ENCODE measurements at places on chromosomes 11 and 22. TPM values are rescaled to one million over a fixed set of nuclear protein-coding genes. Genes with fewer than 3 reads are reported as not detected.
A peak's percentile ranks its signal among the peaks of the same experiment; 100 is the strongest.

- no peaks in the 10 kb centered on the region for H3K36me3 ChIP-seq
- no peak for DNase-seq
- H3K4me1 ChIP-seq, result no peaks in the 10 kb centered on the region
These were observed 39.9 kb downstream of the MYEOV start for GRCh38 chr11:69333879-69334278.

DNA sequence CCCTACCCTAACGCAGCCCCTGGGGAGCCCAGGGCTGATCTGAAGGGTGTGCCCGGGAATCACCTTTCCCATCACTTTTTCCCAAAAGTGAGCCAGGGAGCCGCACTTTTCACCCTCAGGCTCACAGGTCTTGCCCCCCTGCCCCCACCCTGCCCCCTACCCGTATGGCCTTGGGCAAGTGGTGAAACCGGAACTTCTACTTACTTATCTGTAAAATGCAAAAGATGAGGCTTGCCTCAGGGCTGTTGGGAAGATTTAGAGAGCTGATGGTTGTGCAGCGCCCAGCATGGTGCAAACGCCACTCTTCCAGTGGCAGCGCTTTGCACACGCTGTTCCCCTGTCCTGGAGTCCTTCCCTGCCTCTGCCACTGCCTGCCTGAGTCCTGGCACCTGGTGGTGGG is 8.0 kb downstream of the SYT12 start:
- H3K27me3 ChIP-seq, result no peaks in the 10 kb centered on the region
- peaks cover 2% of the 10 kb centered on the region for H3K4me1 ChIP-seq
- DNase-seq, result no peak
- no peak overlapping the region for H3K27ac ChIP-seq

DNA sequence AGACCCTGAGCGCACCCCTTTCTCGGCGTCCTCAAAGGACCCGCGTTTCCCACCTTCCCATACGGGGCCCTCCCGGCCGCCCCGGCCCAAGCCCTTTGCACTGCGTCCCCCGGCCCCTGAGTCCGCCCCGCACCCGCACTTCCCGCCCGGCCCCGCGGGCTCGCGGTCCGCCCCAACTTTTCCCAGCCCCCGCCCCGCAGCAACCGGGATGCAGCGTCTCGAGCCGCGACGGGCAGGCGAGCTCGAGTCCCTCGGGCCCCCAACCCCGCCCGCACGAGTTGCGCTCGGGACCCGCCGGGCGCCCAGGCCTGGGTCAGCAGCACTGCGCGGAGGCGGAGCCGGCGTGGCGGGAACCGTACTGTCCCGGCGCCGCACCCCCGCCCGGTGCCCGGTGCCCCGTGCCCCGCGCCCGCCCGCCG is 371 bp downstream of the SMCO4 start:
- H3K4me3 ChIP-seq, result peak overlapping the region; percentile 68
- no peaks in the 10 kb centered on the region for H3K36me3 ChIP-seq
- DNase-seq, result peak; percentile 69
- H3K27me3 ChIP-seq, result no peaks in the 10 kb centered on the region

DNA sequence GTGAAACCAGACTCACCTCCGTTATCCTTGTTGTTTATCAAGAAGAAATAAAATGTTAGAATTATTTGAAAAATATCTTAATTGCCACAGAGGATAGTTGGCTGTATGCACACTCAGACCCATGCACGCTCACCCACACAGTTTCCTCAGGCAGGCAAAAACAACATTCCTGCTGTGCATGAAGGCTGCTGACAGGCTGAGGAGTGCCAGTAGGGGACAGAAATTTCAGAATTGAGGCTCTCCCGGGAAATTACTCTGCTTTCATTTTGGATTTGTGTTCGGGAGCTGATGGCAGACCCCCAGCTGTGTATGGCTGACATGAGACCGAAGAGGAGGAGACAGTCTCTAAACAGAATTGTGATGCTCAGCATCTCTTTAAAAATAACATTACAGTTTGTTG is 87.5 kb downstream of the AMOTL1 start:
- no peaks in the 10 kb centered on the region for H3K4me1 ChIP-seq
- no peaks in the 10 kb centered on the region for H3K27me3 ChIP-seq
- H3K4me3 ChIP-seq, result no peak overlapping the region
- no peak overlapping the region for H3K27ac ChIP-seq
- H3K36me3 ChIP-seq, result no peaks in the 10 kb centered on the region

DNA sequence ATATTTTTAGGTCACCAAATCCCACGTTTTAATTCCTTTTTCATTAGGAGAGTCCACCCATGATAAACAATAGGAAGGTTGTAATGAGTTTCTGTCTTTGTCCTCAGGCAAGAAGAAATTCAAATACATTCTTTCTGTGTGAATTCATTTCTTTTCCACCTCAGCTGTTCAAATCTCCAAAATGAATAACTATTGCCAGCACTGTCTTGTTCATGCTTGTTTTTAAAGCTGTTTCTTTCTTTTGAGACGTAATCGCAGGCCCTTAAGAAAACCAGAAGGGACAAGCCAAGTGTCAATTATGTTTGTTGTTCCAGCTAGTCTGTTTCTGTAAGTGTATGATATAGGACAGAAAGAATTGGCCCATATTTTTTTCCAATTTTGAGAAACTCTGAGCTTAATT is 20.2 kb downstream of the MMP27 start:
- no peak for DNase-seq
- no peaks in the 10 kb centered on the region for H3K4me1 ChIP-seq
- no peaks in the 10 kb centered on the region for H3K36me3 ChIP-seq
- H3K27ac ChIP-seq, result no peak overlapping the region
- no peaks in the 10 kb centered on the region for H3K27me3 ChIP-seq

UBQLNL gene
- not detected for polyA plus RNA-seq

DNA sequence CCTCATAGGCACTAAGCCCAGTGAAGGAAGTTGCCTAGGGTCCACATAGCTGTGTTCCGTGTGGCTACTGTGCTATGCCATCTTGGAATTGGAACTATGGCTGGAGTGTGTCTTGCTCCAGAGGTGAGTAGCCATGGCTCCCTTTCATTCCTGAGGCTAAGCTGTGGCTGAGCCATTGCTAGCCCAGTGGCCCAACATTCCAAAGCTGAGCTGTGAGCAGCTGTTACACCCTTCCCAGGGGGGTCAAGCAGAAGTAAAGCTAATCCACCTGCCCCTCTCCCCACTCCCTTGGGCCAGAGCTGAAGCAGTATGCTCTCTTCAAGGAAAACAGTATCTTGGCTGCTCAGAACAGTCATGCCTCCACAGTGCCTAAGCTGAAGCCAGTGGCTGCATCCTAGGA is 51.1 kb downstream of the USP35 start:
- no peaks in the 10 kb centered on the region for H3K36me3 ChIP-seq
- no peak for DNase-seq
- no peaks in the 10 kb centered on the region for H3K4me1 ChIP-seq
- no peak overlapping the region for H3K27ac ChIP-seq
- no peaks in the 10 kb centered on the region for H3K27me3 ChIP-seq
- no peak overlapping the region for H3K4me3 ChIP-seq

GRCh38 chr11:123230346-123230745 is 35.3 kb upstream of the CLMP start:
- H3K4me1 ChIP-seq, result peaks cover 37% of the 10 kb centered on the region
- no peaks in the 10 kb centered on the region for H3K36me3 ChIP-seq
- no peak overlapping the region for H3K27ac ChIP-seq

DNA sequence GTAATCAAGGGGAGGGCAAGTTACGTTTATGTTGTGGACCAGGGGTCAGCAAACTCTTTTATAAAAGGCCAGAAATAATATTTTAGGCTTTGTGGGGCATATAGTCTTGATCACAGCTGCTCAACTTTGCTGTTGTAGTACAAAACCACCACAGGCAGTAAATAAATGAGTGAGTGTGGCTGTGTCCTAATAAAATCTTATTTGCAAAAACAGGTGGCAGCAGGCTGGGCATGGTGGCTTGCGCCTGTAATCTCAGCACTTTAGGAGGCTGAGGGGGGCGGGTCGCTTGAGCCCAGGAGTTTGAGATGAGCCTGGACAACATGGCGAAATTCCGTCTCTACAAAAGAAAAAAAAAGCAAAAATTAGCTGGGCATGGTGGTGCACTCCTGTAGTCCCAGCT is 57.9 kb upstream of the NUP160 start:
- no peaks in the 10 kb centered on the region for H3K27me3 ChIP-seq
- peak overlapping the region; percentile 56 for H3K27ac ChIP-seq
- DNase-seq, result no peak
- peaks cover 14% of the 10 kb centered on the region for H3K4me1 ChIP-seq

- no peak overlapping the region for H3K27ac ChIP-seq
- DNase-seq, result peak; percentile 74
- H3K4me1 ChIP-seq, result no peaks in the 10 kb centered on the region
These were observed 55.3 kb upstream of the FBXO3 start for GRCh38 chr11:33829430-33830141.

DNA sequence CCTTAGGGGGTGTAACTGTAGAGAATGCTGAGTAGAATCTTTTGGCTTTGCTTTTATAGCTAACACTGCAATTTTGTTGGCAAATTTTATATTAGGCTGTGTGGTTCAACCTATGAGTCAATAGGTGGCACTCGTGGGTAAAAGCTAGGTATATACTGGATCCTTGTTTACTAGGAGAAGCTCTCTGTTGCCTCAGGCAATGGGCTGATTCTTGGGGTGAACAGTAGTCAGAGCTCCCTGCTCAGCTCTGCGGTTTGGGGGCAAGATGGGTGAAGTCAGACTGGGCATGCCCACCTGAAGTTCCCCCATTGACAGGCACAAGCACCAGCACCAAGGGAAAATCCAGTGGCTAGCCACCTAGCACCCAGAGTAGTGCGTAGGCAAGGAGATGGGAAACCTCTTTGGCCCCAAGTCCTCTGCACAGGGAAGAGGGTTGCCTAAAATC is 238.7 kb downstream of the FAM181B start:
- DNase-seq, result no peak
- no peaks in the 10 kb centered on the region for H3K36me3 ChIP-seq
- H3K27me3 ChIP-seq, result no peaks in the 10 kb centered on the region
- H3K27ac ChIP-seq, result no peak overlapping the region
- H3K4me3 ChIP-seq, result no peak overlapping the region
- H3K4me1 ChIP-seq, result no peaks in the 10 kb centered on the region

DNA sequence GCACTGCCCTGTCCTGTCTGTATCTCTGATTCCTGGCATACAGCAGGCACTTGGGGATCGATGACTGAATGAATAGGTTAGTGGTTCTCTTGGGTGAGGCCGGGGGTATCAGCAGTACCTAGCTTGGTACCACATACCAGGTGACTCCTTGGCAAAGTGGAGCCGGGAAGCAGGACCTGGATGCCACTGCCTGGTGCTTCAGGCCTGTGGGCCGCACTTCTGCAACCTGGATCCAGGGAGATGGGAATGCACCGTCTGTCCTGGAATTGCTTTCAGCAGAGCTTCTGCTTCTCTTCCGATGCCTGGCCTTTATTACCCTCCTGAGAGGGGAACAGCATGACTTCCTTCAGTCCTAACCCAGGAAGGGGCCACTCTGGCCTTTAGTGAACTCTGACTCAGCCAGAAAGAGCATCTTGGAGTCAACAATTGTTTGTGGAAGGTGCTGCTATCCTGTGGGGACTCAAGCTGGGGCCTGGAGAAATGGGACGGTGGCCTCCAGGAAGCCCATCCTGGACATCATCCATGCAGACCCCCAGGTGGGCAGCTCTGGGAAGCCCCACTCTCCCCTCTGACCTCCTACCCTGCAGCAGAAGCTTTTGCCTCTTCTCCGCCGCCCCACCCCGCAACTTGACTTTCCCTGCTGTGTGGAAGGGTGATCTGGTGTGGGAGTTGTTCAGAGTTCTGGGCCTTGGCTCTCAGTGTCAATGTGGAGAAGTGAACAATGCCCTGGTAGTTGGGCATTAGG is 5.1 kb downstream of the CD82 start:
- no peaks in the 10 kb centered on the region for H3K27me3 ChIP-seq
- H3K4me3 ChIP-seq, result no peak overlapping the region
- no peaks in the 10 kb centered on the region for H3K36me3 ChIP-seq
- no peak overlapping the region for H3K27ac ChIP-seq

- DNase-seq, result no peak
- H3K4me3 ChIP-seq, result no peak overlapping the region
- no peaks in the 10 kb centered on the region for H3K4me1 ChIP-seq
- H3K27ac ChIP-seq, result no peak overlapping the region
These were observed 272.7 kb downstream of the OR4A5 start for GRCh38 chr11:54979375-54979774.

DNA sequence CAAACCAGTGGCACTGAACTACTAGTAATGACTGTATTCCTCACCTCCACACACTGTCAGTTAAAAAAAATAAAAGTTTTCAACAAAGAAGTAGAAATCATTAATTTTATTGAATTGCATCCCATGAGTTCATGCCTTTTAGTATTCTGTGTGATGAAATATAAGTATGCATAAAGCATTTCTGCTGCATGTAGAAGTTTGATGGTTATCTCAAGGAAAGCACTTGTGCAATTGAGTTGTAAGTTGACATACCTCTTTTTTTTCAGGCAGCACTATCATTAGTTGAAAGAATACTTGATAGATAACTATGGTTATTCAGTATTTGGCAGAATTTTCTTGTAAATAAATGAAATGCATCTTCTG is 104.4 kb downstream of the STIM1 start:
- H3K36me3 ChIP-seq, result no peaks in the 10 kb centered on the region
- no peak for DNase-seq
- no peaks in the 10 kb centered on the region for H3K4me1 ChIP-seq
- no peaks in the 10 kb centered on the region for H3K27me3 ChIP-seq
- H3K4me3 ChIP-seq, result no peak overlapping the region

DNA sequence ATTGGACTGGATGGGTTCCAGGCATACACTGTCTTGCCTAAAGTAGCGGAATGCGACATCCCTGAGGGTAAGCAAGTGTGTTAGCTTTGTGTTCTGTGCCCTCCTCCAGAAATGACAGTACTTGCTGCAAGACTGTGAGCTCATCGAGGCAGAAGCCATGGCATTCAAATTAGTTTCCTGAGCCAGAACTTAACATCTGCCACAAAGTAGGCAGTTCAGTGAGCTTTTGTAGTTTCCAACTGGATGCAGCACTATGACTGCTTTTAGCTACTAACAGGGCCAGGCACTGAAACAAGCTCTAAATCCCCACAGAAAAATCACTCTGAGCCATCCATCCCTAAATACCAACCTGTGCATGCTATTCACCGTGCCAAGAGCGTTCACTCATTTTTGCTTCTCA is 1.2 kb upstream of the FAR1 start:
- H3K4me1 ChIP-seq, result peaks cover 5% of the 10 kb centered on the region
- H3K27ac ChIP-seq, result no peak overlapping the region
- H3K27me3 ChIP-seq, result no peaks in the 10 kb centered on the region
- H3K4me3 ChIP-seq, result no peak overlapping the region

- no peaks in the 10 kb centered on the region for H3K4me1 ChIP-seq
- peaks cover 30% of the 10 kb centered on the region for H3K36me3 ChIP-seq
- DNase-seq, result peak; percentile 62
These were observed 37.8 kb downstream of the ZNF143 start for GRCh38 chr11:9498457-9499078.

- no peak overlapping the region for H3K4me3 ChIP-seq
- H3K27ac ChIP-seq, result peak overlapping the region; percentile 63
- peak; percentile 15 for DNase-seq
- H3K4me1 ChIP-seq, result peaks cover 5% of the 10 kb centered on the region
These were observed 123.1 kb downstream of the PKNOX2 start for GRCh38 chr11:125287491-125288210.

RIBC2 gene
- polyA plus RNA-seq, result not detected
